Chondrocyte (in vitro differentiated cells): ENCODE measurements at places on chromosomes 16 and 17. TPM values are rescaled to one million over a fixed set of nuclear protein-coding genes. Genes with fewer than 3 reads are reported as not detected.

The KRT40 gene
- total RNA-seq = not detected in 3 replicates

The KRT15 gene
- not detected in 3 replicates for total RNA-seq

The TBX2 gene
- total RNA-seq = 2.0 to 8.6 TPM (median 8.4 TPM) in 3 replicates

The SLC5A2 gene
- not detected in 3 replicates for total RNA-seq

The SSTR5 gene
- total RNA-seq = not detected in 3 replicates

The RNF222 gene
- total RNA-seq = not detected in 3 replicates

GRCh38 chr16:29139261-29139802 lies 154.5 kb downstream of the LAT start:
- DNase-seq = peak; percentile 56

DNA sequence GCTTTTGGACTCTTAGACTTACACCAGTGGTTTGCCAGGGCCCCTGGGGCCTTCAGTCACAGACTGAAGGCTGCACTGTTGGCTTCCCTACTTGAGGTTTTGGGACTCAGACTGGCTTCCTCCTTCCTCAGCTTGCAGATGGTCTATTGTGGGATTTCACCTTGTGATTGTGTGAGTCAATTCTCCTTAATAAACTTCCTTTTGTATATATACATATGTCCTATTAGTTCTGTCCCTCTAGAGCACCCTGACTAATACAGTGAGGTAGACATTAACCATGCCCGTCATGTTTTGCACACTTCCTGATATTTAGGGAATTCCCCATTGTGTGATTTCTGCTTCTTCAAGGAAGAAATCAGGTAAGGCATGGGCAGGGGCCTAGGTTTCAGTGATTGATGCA lies 147.8 kb upstream of the CA10 start:
- DNase-seq = no peak

DNA sequence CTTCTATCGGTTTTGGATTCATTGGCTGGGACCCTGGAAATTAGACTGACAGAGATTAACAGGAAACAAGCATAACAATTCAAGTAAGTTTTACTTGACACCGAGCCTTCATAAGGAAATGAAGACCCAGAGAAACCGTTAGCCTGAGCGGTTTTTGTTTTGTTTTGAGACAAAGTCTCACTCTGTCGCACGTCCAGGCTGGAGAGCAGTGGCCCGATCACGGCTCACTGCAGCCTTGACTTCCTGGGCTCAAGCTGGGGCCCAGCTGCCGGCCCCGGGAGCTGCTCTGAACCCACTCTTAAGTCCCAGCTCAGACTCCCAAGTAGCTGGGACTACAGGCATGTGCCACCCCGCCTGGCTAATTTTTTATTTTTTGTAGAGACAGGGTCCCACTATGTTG lies 321.3 kb downstream of the SEC14L1 start:
- no peak for DNase-seq

GRCh38 chr17:55704401-55704800 lies 18.3 kb downstream of the TMEM100 start:
- no peak for DNase-seq

DNA sequence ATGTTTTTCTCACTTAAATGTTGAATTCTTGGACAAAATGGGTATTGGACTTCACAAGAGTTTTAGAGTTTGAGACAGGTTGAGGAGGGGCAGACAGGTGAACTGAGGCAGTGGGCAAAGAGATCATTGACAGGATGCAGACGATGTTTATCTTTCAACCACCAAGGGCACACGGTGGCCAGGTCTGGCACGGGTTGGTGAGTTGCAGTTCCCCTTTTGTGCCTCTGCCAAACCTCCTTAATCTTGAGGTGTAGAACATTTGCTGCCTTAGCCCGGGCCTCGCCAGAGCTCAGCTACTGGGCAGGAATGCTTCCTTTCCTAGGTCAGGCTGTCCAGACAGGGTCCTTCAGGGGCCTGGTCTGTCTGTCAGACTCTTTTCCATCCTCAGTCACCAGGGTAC lies 567.4 kb upstream of the SOX9 start:
- no peak for DNase-seq

GRCh38 chr16:50674831-50675230 lies 6.3 kb downstream of the SNX20 start:
- no peak for DNase-seq

DNA sequence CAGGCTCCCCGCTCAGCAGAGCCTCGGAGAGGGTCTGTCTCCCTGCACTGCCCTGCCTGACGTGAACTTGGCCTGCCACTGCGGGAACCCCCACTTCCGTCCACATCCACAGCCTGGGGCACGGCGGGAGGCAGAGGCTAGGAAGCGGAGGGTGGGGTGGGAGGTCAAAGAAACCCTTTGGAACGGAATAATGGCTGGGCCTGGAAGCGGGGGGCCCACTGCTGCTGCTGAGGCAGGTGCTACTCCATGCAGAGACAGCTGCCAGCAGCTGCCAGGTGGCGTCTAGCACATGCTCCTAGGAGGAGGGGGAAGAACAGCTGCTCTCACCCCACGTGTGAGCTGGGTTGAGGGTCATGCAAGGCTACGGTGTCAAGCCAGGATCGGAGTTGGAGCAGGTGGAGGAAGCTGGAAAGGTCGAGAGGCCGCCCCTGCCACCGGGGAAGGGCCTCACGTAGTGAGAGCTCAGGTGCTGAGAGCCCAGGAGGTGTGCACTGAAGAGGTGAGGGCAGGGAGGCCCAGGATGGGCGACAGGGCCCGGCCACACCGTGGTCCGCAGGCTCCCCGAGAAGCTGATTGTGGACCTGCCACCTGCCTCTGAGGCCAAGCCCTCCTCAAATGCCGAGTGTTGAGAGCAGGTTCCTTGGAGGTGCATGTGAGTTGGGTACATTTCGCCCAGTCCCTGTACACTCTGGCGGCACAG lies 9.8 kb downstream of the FSCN2 start:
- no peak for DNase-seq

- DNase-seq = no peak
These were observed 16.2 kb downstream of the CDC27 start for GRCh38 chr17:47172696-47173565.

GRCh38 chr16:81830845-81831540 lies 51.9 kb downstream of the PLCG2 start:
- no peak for DNase-seq

DNA sequence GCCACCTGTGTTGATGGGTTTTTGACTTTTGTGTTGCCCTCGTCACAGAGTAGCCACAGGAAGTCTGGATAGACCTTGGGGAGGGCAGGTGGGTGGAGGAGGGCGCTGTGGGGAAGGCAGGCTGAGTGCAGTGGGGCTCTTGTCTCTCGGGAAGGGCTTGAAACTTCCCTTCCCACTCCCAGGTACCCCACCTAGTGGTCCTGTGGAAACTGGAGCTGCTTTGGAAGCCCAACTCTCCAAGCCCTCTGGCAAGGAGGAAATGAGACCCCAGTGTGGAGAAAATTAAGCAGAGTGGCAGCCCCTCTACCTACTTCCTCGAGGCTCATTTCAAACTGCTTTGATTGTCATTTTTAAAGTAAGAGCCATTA lies 9.2 kb downstream of the CA5A start:
- no peak for DNase-seq

- no peak for DNase-seq
These were observed 88.0 kb upstream of the CBX4 start for GRCh38 chr17:79927136-79927661.

GRCh38 chr17:72997559-72997958 lies 94.9 kb downstream of the SLC39A11 start:
- DNase-seq = no peak

GRCh38 chr17:65530523-65531255 lies 30.8 kb downstream of the AXIN2 start:
- no peak for DNase-seq

DNA sequence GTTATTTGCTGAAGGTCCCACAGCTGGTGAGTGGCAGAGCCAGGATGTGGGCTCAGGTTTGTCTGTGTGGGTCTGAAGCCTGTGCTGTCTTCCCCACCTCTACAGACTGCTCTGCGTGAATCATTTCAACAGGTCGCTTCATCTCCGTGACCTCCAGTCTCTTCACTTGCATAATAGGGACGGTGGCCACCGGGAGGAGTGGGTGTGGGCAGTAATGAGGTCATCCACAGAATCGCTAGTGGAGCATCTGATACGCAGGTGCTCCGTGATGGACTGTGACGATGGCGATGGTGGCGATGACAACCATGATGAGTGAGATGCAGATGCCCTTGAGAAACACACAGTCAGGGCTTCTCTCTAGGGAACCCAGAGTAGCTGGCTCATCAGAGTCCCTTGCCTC lies 120.2 kb downstream of the RAP1GAP2 start:
- DNase-seq = no peak

DNA sequence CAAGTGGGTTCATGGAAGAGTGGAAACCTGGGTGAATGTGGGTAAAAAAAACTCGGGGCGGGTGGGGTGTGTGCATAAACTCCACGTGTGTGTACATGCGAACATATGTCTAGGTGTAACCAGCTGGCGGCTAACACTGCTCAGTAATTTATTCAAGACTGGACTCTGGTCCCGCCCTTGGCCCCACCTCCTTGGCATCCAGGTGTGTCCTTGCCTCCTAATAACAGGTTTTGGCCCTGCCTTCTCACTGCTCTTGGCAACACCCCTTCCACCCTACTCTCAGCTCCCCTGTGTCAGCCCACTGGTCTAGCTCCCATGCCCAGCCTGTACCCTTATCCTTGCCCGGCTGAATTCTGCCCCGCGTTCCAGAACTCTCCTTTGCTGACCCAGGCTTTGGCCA lies 8.3 kb downstream of the FLII start:
- DNase-seq = no peak

GRCh38 chr16:119295-119694 lies 19.2 kb downstream of the NPRL3 start:
- peak; percentile 22 for DNase-seq

- DNase-seq = no peak
These were observed 17.5 kb upstream of the SPNS2 start for GRCh38 chr17:4480929-4481898.

- DNase-seq = no peak
These were observed 732 bp downstream of the TNRC6A start for GRCh38 chr16:24729951-24730815.

DNA sequence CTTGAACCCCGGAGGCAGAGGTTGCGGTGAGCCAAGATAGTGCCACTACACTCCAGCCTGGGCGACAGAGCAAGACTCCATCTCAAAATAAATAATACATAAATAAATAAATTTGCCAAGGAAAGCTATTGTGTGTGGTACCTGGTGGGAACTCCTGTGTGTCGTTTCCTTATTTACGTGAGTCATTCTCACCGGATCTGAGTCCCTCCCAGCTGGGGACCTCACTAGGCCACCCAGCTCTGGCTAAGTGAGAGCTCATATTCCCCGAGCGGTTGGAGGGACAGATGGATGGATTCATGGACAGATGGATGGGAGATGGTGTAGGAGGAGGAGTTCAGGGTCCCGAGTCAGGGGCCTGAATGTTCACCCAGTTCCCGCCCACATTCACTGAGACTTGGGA lies 22.9 kb upstream of the C1QL1 start:
- no peak for DNase-seq

DNA sequence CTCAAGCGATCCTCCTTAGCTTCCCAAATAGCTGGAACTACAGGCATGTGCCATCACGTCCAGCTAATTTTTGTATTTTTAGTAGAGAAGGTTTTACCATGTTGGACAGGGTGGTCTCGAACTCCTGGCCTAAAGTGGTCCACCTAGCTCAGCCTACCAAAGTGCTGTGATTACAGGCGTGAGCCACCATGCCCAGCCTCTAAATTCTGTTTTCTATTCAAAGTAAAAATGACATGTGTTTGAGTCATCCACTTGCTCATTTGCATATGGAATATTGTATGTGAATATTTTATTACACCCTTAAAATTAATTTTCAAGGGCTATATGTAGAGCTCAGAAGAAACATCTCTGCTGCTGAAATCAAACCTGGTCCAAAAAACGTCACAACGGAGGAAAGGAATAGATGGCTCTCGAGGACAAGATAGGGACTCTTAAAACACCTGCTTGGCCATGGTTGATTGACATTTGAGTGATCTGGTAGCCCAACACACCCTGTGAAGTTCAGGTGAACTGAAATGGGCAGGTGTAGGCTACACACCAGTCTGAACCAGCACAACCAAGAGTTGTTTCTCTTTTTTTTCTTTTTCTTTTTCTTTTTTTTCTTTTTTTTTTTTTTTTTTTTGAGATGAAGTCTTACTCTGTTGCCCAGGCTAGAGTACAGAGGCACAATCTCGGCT lies 51.1 kb downstream of the SF3B3 start:
- no peak for DNase-seq

- no peak for DNase-seq
These were observed 16.2 kb downstream of the MYLK3 start for GRCh38 chr16:46731691-46732555.

DNA sequence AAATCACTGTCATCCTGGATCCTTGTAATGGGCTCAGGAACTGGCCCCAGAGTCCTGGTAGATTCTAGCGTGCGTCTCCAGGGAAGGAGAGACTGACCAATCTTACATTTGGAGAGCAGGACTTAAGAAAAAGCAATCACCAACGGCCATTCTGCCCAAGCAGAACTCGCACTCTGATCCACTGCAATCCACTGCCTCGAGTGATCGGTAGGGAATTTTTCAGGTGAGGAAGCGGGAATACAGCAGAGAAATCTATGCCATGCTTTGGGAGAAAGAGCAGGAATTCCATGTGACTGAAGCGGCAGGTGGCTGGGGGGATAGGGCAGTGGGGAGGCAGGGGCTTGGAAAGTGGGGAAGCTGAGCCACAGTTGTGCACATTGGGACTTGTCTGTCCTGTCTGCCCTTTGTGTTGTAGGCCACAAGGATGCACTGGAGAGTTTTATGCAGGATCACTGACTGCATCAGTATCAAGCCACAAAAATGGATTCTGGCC lies 143.9 kb upstream of the HS3ST2 start:
- no peak for DNase-seq

DNA sequence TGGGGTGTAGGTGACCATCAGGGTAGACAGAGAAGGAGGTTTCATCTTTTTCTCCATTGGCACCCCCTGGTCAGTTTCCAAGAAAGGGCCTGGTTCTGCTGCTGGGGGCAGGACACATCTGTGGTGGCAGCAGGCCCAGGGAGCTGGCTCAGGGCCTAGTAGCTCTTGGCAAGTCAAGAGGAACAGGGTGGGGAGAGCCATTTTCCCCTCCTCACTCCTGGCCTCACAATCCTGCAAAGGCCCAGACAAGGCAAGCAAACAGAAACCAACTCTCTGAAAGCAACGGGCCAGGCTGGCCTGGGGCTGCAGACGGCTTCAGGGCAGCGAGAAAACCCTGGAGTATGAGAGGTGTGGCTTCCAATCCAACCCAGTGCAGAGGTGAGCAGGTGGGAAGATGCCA lies 192.9 kb upstream of the DYNLRB2 start:
- no peak for DNase-seq

DNA sequence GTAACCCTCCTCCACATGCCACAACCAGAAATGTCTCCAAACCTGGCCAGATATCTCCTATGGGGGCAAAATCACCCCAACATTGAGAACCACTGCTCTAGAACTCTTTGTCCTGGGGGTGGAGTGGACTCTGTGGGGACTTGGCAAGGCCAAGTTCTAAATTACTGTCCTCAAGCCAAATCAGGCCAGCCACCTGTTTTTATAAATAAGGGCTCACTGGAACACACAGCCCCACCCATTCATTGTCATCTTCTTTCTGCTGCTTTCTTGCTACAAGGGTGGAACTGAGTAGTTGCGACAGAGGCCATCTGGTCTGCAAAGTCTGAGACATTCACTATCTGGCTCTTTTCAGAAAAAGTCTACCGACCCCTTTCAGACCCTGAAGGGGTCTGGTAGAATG lies 26.8 kb upstream of the TMEM220 start:
- no peak for DNase-seq
